ENCODE measurements at places on chromosomes 5 and 9.

GRCh38 chr5:19626211-19626610 is 361.8 kb downstream of the CDH18 start:
- DNase-seq, result no peak

- no peak for DNase-seq
Observed at GRCh38 chr5:16000056-16000455, 179.5 kb downstream of the MARCHF11 start.

DNA sequence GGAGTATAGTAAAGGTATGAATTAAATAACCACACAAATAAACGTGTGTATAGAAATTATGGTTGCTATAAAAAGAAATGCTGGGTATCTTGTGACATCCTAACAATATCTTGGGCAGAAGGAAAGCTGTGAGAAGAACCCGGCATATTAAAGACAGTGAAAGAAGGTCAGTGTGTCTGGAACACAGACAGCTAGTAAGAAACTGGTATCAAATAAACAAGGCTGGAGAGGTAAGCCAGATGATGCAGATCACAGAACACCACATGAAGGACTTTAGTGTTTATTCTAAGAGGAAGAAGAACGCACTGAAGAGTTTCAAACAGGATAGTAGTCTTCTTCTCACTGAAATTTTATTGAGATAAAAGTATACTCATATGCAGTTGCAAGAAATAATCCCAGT is 24.4 kb downstream of the TMEM245 start:
- no peak for DNase-seq

DNA sequence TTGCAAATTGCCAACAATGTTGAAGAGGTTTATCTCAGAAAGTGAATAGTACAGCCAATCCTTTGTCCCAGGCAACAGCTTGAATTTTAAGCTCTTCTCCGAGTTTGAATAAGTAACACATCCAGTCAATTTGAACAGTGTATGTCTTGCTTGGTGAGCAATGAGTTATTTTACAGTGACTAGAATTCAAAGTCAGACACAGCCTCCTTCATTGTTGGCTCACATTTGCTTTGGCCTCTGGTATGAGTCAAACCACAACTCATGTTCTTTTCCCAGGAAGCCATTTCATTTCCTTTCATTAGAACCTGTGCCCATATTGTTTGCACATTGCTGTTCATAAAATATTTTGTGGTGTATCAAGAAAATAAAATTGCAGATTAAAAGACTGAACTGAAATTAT is 622.0 kb upstream of the DAB2 start:
- DNase-seq, result no peak

- no peak for DNase-seq
Observed at GRCh38 chr9:137167277-137167746, 2.5 kb downstream of the LRRC26 start.

DNA sequence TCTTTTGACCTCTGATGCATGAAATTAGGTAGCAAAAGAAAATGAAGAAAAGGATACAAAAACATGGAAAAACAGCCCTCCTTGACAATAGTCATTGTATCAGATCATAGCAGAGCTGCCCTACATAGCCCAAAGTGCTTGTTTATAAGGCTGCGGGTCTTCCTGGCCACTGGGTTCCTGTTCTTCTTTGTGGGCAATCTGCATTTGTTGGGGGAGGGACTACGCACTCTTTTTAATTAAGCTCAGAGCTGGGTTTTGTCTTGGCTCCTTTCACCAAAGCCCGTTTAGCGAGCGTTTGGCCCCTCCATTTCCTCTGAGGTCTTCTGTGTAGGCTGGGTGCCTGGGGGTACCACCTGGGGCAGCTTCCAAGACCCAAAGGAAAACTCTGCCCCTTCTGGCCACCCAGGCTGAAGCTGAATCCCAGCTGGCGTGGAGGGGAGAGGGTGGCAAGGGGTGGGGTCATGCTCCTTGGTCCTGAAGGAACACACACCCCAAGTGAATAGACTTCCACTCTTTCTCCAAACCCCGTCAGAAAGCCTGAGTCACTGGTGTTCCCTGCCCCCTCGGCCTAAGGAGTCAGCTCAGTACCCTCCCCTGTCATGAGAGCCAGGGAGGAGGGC is 6.5 kb upstream of the PAX5 start:
- DNase-seq, result no peak

GRCh38 chr9:114000063-114000454 is 78.0 kb downstream of the AMBP start:
- no peak for DNase-seq

- peak; percentile 71 for DNase-seq
Observed at GRCh38 chr9:110125207-110125751, 82.7 kb downstream of the C9orf152 start.

DNA sequence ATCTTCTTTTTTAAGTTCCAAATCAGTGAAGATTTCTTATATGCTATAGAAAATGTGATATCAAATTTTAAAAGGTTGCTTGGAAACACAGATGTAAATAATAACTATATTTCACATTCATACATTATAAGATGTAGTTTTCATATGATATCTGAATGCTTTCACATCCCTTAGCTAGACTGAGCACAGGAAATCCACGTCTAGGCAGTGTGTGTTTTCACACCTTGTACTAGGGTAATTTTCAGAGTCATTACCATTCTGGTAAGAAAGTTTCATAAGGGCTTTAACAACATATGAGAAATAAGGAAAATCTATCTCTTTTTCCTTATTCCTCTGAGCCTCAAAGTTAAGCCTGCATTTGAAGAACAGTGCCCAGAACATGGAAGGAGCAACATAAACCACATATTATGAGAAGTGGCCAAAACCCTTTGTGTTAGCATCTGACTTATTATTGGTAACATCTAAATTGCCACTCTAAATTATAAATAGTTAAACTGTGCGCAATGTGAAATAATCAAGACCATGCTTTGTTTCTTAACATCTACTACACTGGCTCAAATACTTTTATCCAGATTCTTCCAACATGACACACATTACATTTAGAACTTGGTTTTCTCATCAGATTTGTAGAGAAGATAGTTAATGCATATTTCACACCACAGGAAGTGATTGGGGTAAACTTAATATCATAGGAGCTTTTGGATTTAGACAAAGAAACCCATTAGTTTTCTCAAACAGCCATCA is 113.3 kb downstream of the PPP2R2B start:
- DNase-seq, result no peak

- no peak for DNase-seq
Observed at GRCh38 chr9:20495098-20495497, 127.2 kb downstream of the MLLT3 start.

DNA sequence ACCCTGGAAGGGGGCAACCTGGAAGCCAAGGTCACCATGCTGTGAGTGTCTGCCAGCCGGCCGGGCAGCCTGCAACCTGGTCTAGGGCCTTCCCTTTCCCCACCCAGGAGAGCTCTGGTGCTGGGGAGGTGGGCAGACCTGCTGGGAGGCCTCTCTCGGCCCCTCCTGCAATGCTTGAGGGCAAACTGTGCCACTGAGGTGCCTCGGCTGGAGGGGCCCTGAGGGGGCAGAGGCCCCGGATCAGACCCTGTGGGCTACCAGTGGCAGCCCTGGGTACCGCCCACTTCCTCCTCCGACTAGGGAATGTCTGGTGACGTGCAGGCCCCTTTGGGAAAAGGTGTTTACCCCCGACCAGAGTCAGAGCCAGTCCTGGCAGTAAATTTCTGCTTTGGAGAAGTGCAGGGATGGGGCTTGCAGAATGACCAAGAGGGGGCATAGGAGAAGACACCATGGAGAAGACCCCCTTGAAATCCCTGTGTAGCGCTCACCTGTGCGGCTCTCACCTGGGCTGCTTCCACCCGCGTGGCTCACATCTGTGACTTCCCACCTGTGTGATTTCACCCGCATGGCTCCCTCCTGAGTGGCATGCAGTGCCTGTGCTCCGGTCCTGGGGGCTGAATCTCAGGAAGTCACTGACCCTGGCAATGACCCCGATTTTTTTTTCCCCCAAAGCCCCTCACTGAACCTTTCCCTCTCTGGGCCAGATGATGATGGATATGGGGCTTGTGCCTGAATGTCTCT is 1.1 kb downstream of the LCN1 start:
- no peak for DNase-seq

GRCh38 chr5:116543501-116543900 is 31.1 kb downstream of the SEMA6A start:
- DNase-seq, result no peak

GRCh38 chr9:38084556-38084880 is 15.5 kb upstream of the SHB start:
- no peak for DNase-seq

- no peak for DNase-seq
Observed at GRCh38 chr5:129459777-129460671, at the start of gene ADAMTS19. Gene ADAMTS19 (plus strand): TSS chr5:129460298. CDS start chr5:129460392, 94 bp downstream.

- no peak for DNase-seq
Observed at GRCh38 chr5:1873243-1873959, 9.3 kb downstream of the IRX4 start.
